Eye (tissue), 1 donor: ENCODE measurements at places on chromosomes 7 and 10.

DNA sequence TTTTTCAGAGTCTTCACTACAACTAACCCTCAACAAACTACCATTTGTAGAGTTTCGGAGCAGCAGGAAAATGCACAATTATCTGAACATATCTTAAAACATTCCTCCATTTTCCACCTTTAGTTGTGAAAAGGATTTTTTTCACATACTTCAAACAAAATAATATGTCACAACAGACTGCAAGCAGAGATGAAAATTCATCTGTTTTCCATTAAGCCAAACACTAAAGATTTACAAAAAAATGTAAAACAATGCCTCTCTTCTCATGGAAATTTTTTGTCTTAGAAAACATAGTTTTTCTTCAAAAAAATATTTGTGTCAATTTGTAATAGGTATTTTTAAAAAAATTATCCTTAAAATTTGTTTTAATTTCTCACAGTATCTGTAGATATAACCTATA lies 98.9 kb downstream of the ARHGAP12 start:
- DNase-seq, result no peak

- no peak for DNase-seq
Measured at GRCh38 chr10:70587045-70587658, 15.4 kb downstream of the PRF1 start.

- DNase-seq, result peak; percentile 48
Measured at GRCh38 chr10:124225467-124226270, 132.3 kb upstream of the CHST15 start.

- DNase-seq, result no peak
Measured at GRCh38 chr7:91852263-91852741, 28.2 kb downstream of the MTERF1 start.

DNA sequence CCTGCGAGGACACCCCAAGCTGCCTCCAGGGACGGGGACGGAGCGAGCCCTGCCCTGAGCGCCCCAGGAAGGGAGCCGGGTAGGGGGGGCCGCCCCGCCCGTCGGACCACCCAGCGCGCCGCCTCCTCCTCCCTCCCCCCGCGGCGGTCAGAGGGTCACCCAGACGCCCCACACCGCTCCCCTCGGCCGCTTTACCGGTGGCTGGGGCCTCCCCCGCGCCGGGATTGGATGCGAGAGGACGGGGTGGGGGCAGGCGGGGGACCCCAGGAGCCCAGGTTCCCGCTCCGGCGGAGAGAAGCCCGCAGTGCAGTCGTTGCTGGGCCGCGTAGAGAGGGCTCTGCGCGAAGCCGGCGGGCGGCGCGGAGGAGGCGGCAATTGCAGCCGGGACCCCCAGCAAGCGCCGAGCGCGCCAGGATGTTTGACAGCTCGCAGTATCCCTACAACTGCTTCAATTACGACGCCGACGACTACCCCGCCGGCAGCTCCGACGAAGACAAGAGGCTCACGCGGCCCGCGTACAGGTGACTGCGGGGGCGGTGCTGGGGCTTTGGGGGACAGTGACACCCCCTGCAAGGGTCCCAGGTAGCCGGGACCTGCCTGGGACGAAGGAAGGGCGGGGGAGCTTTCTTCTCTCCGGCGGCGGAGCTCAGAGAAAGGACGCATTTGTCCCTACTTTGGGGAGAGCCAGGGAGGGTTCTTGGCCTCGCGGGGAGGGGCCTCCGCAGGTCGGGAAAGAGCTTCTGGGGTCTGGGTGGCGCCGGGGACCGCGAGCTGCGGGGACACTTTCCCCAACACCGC lies at the start of gene FOXL3:
Gene FOXL3 (plus strand): TSS at position 415 of the 798 bp plus-strand sequence. CDS start 0 bp downstream, at position 415.
- no peak for DNase-seq

DNA sequence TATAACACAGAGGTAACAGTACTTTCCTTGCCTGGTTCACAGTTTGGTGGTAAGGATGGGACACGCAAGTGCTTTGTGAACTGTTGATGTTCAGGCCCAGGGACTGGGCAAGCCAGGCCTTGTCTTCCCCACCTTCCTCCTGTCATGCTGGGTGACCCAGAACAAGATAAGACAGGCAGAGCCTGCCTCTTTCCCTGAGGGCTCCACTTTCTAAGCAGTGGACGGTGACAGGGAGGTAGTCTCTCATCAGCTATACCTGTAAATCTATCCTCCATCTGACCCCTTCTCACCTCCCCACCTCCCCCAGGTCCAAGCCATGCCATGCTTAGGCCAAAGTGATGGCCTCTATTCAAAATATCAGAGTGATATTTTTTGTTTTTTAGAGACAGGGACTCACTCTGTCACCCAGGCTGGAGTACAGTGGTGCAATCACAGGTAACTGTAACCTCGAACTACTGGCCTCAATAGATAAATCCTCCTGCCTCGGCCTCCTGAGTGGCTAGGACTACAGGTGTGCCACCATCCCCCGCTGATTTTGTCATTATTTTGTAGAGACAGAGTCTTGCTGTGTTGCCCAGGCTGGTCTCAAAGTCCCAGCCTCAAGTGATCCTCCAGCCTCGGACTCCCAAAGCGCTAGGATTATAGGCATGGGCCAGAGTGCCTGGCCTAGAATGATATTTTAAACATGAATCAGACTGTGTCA lies 42.8 kb downstream of the PDLIM1 start:
- no peak for DNase-seq

DNA sequence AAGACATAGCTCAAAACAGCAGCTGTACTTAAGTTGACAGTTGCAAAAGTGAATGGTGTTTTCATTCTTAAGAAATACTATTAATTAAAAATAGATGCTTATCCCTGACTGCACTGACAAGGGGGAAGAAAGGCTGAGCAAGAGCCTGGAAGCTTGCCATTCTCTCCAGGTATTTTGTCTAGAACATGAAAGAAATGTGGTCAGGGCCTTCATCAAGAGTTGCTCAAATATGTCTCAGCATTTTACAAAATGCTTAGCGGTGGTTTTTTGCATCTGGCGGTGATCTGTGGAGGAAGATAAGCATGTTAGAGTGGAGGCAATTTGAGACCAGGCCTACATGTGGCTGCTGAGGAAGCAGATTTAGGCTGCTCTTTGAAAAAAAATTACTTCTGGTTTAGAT lies 46.4 kb upstream of the CC2D2B start:
- no peak for DNase-seq

DNA sequence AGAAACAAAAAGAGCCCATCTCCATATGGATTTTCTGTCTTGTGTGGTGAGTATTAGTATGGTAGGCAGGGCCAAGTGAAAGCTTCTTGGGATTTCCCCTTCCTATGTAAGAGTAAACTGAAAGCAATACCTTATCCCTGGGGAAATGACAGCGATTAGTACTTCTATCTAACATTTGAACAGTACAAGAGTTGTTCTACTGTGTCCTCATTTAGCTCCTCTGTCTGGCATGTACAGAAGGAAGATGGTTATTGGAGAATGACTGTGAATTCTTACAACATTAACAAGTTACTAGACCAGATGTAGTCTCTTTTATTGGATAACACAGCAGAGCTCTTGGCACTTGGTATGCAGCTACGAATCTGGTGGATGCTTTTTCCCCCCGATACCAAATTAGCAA lies 17.9 kb upstream of the TRIL start:
- no peak for DNase-seq

DNA sequence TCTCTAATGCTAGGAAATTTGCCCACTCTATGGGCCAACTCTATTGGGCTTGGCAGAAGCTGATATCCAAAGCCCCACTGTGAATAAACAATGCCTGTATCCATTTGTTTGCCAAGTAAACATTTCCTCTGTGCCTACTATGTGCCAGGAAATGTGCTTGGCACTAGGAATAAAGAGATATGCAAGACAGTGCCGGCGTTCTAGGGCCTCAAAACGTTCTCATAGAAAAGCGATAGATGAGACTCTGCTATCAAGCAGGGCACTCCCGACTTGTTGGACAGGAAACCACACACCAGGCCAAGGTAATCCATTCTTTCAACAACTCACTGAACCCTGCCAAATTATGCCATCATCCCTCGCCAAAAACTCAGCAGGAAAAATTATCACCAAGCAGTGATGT lies 196.7 kb downstream of the IPMK start:
- no peak for DNase-seq

DNA sequence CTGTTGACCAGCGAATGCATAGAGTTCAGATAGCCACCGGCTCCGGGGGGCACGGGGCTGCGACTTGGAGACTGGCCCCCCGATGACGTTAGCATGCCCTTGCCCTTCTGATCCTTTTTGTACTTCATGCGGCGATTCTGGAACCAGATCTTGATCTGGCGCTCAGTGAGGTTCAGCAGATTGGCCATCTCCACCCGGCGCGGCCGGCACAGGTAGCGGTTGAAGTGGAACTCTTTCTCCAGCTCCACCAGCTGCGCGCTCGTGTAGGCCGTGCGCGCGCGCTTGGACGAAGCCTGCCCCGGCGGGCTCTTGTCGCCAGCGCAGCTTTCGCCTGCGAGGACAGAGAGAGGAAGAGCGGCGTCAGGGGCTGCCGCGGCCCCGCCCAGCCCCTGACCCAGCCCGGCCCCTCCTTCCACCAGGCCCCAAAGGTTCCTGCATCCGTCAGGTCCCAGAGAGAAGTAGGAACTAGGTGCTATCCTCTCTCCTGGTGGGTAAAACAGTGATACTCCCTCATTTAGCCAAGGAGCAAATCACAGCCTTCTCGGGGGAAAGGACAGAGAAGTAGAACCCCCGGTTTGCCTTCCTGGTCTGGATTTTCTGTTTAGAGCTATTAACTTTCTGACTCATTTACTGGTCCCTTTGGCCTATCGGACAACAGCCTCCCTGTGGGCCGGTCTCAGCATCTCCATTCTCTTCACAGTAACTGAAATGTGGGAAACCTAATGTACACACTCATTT lies 6.1 kb upstream of the HOXA2 start:
- DNase-seq, result peak; percentile 52

DNA sequence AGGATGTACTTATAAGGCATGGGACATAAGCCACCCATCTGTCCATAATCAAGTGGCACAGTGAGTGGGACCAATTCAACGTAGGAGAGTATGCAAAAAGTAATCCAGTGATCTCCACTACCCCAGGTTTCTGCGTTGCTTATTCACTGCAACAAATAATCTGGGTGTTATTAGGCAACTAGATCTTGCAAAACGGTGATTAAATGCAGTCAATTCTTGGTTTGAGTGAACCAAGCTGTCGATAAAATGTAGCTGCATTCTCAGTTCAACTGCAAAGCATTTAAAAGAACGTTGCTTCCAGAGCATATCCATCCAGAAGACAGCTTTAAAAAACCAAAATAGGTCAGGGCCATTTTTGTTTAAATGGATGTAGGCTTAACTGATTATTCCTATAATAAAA lies 5.0 kb downstream of the LSMEM1 start:
- DNase-seq, result no peak

DNA sequence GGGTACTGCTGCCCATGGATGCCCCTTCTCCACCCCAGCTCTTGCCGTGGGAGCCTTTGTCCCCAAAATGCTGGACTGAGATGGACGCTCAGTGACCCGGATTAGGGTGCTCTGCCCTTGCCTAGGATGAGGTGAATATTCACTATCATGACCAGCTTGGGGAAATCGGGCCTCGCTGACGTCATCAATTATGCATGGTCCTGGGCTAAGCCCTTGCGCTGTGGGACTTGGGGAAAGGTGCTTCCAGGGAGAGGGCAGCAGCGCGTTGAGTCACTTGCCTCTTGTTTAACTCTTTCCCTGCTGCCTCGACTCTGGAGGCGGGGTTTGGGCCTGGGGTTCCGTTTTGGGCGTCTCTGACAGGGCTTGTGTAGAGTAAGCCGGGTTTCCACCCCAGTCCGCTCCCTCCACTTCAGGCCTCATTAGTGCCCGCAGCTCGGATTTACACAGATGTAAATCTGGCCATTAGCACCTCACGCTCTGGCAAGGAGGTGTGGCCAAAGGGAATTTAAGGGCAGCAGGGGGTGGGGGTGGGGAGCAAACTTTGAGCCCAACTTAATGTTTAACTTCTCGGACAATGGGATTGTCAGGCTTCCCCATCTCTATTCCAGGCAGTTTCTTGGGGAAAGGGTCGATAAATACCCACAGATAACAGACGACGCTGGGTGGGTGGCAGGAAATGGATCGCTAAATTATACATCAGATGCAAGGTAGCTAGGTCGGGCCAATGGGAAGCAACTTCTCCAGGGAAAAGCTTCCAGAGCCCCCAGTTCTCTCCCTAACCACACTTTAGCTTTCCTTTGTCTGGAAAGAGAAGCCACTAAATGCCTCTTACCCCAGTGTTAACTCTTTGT lies 51.3 kb upstream of the TCF7L2 start:
- peak; percentile 68 for DNase-seq

GRCh38 chr10:52741851-52742250 lies 30.7 kb downstream of the MBL2 start:
- DNase-seq, result no peak

GRCh38 chr7:143343596-143343995 lies 18.9 kb downstream of the FAM131B start:
- DNase-seq, result no peak

DNA sequence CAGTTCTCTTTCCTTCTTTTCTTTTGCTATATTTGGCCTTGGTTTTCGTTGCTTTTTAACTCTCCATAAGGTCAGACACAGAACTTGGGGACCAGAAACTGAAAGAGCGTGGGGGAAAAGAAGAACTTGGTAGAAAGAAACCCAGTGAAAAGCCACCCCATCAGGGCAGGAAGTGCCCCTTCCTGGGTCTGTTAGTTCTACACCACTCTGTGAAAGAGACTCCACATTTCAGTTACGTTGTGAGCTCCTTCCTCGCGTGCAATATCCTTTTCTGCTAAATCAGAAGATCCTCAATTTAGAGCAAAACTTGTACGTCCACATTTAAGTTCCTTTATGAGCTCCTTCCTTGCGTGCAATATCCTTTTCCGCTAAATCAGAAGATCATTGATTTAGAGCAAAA lies 220.6 kb upstream of the FOXK1 start:
- DNase-seq, result no peak

- no peak for DNase-seq
Measured at GRCh38 chr10:17838080-17838648, 29.0 kb downstream of the MRC1 start.

- no peak for DNase-seq
Measured at GRCh38 chr7:55202150-55202913, 162.8 kb upstream of the LANCL2 start.

- no peak for DNase-seq
Measured at GRCh38 chr7:116673457-116673865, 1.5 kb downstream of the MET start.

GRCh38 chr7:139259142-139259541 lies 28.1 kb downstream of the UBN2 start:
- no peak for DNase-seq

GRCh38 chr7:128915271-128915819 lies 4.8 kb upstream of the KCP start:
- DNase-seq, result peak; percentile 42

DNA sequence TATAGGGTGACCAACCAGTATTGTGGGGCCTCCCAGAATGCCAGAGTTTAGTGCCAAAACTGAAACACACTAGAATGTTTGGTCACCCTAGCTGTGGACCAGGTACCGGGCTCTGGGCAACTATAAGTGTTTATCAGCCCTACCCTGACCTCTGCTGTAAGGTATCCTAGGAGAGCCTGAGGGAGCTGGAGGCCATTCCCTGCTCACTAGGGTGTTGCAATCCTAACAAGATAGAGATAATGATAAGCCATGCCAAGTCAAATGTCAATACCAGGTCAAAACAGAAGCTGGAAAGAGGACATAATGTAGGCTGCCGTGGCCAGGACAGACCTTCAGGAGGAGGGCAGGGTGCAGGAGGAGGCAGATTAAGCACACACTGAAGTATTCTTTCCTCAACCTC lies 151.8 kb downstream of the KCNMA1 start:
- DNase-seq, result no peak

GRCh38 chr7:70764701-70765208 lies 367.2 kb upstream of the GALNT17 start:
- no peak for DNase-seq
